ENCODE measurements at places on chromosomes 5 and 9.

- no peak for DNase-seq
Measured at GRCh38 chr9:134563397-134563796, 78.2 kb upstream of the COL5A1 start.

DNA sequence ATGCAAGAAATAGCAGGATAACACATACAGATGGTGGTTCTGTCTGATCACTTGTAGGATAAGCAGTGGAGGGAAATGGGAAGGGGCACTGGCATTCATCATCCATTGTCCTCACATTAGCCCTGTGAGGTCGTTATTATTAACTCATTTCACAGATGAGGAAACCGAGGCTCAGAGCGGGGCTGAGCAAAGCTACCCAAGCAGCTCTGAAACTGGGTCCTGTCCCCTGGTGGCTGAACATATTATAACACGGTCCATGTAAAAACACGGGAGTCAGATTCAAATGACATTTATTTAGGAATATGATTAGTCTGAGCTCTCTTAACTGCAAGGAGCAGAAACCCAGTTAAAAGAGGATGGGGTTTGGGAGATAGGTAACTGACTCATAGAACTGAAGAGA is 43.1 kb downstream of the HRH2 start:
- no peak for DNase-seq

- no peak for DNase-seq
Measured at GRCh38 chr5:66406761-66407336, 189.3 kb upstream of the MAST4 start.

- no peak for DNase-seq
Measured at GRCh38 chr9:4386819-4387218, 87.0 kb upstream of the GLIS3 start.

- no peak for DNase-seq
Measured at GRCh38 chr9:133944746-133945135, 47.4 kb downstream of the VAV2 start.

DNA sequence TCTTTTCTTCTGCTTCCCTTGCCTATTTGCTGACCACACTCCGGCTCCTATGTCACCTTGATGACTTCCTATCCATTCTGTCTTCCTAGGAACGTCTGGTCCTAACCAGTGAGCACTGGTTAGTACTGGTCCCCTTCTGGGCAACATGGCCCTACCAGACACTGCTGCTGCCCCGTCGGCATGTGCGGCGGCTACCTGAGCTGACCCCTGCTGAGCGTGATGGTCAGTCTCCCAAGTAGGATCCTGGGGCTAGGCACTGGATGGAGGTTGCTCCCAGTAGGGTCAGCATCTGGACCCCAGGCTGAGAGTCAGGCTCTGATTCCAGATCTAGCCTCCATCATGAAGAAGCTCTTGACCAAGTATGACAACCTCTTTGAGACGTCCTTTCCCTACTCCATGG is 2.2 kb downstream of the GALT start:
- no peak for DNase-seq

DNA sequence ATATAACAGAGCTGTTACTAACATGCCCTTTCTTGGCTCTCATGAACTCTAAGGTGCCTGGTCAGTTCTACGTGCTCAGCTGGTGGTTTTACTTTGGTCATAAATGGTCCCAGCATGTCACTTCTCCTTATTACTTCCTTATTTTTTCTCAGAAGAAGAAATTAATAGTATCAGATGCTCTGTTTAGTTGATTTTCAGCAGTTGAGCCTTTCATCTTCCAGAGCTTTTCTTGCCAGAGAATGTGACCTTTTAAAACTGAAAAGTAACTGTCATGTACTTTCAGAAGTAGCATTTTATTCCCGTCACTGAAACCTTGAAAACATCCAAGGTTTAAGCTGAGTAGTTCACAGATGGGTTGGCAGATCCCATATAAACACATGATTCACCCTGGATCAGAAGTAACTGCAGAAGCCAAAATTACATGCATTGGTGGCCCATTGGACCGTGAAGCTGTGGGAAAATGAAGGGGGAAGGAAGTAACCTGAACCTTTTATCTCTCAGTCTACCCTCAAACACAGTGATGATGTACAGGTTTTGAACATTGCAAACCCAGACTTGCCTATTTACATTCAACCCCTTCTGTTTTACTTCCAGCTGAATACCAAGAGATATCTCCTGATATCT is 50.5 kb downstream of the HACD4 start:
- no peak for DNase-seq

- no peak for DNase-seq
Measured at GRCh38 chr5:168713051-168713450, 133.9 kb upstream of the PANK3 start.

DNA sequence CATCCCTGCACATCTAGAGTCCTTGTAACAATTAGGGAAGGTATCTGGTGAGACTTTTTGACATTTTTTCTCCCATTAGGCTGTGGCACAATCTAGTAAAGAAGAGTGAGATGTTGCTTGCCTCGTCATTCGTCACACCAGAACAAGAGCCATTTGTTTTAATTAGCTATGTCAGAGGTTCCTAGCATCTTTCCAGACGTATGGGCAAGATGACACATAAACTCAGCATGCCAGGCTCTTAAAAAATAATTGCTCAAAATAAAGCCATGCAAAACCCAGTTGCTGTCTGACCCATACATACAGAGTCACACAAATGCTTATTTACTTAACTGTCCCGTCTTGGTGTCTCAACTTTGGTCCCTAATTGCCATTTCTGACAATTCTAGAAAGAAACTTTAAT is 125.9 kb downstream of the TRPM3 start:
- DNase-seq, result no peak

DNA sequence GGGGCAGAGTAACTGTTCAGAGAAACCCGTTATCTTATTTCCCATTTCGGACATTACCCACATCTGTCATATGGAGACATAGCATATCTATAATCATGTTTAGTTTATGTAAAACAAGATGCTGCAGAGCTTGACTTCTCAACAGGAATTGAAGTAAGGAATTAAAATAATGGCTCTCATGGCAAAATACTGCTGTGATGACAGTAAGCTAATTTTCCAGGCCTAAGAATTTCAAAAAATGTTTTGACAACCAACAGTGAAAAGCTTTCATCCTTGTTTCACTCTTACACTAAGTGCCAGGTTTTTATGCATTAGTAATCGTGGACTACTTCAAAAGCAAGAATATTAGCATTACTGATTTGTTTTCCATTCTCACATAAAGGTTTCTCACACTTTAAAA is 518.2 kb downstream of the PTPRD start:
- DNase-seq, result no peak

DNA sequence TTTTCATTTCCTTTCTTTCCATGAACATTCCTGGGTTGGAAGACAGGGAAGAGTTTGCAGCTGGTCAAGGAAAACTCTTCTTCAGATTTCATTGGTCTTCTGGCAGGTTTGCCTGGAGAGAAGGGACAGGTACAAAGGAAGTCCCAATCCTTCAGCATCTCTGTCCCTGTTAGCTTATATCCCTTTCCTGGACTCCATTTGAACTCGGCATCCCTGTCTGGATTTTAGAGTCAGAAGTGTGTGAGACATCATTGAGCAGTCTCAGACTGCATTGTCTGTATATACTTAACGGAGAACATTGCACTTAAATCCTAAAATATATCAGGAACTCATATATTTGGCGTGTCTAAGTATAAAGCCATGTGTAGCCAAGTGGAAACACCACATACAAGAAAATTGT is 54.9 kb downstream of the ADGRV1 start:
- DNase-seq, result no peak

DNA sequence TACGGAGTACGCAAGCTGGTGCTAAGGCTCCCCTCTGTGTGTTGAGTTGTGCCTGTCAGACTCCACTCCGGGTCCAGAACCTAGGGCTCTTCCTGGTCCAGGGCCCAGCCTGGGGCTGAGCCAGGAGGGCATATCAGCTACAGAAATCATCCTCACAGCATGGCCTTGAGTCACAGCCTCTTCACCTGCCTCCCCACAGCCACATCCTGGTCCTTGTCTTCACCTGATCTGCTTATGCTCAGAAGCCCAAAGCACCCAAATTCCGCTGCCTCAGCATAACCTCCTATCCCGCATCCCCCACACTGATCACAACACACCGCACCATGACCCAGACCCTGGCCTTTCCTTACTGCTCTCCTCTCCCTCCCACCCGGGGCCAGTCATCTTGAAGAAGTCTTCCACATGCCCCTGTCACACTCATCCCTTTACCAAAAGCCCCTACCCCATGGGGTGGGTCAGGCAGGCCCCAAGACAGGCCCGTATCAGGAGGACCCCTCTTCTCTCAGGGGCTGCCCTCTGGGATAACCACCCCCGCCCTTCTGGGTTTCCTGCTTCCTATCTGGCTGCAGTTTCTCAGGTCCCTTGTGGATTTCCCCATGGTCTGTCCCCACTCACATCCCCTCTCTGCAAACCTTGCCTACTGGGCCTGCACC is 1.3 kb upstream of the IL3 start:
- no peak for DNase-seq

DNA sequence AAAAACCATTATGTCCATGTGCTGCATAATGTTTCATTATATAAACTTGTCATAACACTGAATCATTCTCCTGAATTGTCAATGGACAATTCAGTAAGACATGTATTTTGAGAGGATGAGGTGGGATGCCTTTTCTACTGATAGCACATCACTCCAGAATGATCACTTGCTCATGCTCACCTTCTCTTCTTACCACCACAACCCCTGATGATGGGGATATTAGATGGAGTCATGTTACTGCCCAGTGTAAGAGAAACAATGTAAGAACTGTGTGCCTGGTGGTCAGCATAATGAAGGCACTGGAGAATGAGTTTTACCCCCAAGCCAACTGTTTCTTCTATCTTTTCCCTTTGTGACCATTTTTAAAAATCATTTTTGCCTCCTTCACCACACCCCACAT is 198.8 kb downstream of the ADAMTSL1 start:
- no peak for DNase-seq

DNA sequence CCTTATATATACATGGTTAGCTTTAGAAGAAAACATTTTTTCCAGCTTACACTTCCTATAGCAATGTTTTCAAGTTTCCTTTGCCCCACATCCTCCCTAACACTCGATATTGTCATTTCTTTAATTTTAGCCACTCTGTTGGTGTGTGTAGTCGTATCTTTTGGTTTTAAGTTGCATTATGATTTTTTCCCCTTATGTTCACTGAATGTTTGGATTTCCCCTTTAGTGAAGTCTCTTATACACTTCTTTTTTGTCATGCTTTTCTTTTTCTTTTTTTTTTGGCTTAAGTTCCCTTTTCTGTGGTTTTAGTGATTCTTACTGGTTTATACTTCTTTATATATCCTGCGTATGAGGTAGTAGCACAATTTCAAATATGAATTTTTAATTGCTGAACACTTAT is 58.8 kb downstream of the KDM4C start:
- no peak for DNase-seq

DNA sequence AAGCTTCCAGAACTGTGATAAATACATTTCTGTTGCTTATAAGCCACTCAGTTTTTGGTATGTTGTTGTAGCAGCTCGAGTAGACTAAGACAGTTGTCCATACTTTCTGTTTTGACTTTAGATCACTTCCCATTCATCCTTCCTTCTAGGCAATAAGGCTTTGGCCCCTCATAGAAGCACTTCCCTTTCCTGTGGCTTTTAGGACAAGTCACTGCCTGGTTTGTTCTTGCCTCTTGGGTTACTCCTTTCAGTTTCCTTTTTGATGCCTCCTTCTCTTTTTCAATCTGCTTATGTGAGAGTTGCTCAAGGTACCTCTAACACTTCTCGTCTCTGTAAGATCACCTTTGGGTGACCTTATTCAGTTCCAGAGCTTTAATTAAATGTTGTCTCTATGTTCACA is 72.4 kb upstream of the NTRK2 start:
- DNase-seq, result no peak

GRCh38 chr5:157384971-157385709 is 74.9 kb upstream of the NIPAL4 start:
- DNase-seq, result no peak

DNA sequence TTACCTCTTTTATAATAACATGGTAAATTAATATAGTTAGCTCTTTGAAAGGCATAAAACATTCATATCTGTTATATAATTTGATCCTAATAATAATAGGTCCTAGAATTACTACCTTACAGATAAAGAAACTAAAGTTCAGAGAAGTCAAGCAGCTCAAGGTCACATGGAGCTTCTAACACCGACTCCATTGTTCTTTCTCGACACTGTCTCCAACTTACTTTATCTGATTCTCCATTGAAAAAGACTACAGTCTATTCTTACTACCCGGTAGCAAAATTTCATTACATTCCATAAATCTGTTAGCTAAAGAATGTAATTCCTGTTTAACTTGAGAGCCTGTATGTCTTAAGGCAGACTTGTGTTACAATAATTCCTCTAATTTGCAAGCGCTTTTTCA is 96.3 kb upstream of the TMEM161B start:
- no peak for DNase-seq

DNA sequence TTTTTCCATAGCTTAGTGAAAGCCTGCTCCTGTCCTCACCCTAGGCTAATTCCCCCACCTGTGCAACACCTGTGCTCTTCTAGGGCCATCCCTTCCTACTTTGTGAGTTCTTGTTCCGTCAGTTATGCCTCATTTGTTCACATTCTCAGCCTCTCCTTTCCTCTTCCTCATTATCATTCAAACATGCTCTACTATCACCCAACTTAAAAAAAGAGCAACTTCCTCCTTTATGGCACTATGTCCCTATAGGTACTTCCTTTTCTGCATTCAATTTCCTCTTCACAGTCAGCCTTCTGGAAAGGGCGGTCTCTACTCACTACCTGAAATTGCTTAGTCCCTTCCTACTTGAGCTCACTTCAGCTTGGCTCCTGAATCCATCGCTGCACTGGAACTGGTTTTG is 111.8 kb upstream of the LHFPL2 start:
- no peak for DNase-seq

GRCh38 chr9:21326526-21327139 is 8.6 kb downstream of the KLHL9 start:
- no peak for DNase-seq

GRCh38 chr9:116959809-116960208 is 272.7 kb downstream of the TRIM32 start:
- no peak for DNase-seq

GRCh38 chr9:71984403-71984802 is 73.0 kb downstream of the C9orf85 start:
- no peak for DNase-seq

DNA sequence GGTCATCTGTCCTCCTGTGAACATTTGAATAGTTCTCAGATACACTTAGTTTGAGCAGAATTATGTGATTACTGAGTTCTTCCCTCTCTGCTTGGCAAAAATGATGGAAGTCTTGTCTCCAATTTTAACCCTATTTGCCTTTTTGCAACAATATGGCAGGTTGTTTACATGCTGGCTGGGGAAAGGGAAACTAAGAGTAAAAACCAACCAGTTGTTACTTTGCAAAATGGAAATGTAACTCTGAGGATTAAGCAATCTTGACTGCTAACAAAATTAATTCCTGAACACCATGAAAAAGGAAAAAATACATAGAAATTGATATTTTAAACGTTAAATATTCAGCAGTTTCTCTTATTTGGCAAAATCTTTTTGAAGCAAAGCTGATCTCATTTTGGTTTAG is 11.1 kb downstream of the SIT1 start:
- DNase-seq, result no peak

DNA sequence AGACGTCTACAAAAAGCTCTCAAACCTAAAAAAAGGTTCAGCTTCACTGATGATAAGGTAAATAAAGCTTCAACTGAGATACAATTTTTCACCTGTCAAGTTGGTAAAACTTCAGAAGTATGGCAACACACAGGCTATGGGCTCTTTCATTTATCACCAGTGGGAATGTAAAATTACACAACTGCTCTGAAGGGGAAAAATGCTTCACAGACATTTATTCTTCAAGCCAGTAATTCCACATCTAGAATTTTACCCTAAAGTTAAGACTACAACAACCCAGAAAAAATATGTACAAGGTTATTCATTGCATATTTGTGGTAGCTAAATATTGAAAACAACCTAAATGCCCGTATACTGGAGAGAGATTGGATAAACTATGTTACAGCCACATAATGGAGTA is 48.1 kb upstream of the NREP start:
- no peak for DNase-seq
